ENCODE measurements at places on chromosomes 13 and 19.

GRCh38 chr13:30744681-30745077 lies 9.3 kb downstream of the ALOX5AP start:
- no peak for DNase-seq

DNA sequence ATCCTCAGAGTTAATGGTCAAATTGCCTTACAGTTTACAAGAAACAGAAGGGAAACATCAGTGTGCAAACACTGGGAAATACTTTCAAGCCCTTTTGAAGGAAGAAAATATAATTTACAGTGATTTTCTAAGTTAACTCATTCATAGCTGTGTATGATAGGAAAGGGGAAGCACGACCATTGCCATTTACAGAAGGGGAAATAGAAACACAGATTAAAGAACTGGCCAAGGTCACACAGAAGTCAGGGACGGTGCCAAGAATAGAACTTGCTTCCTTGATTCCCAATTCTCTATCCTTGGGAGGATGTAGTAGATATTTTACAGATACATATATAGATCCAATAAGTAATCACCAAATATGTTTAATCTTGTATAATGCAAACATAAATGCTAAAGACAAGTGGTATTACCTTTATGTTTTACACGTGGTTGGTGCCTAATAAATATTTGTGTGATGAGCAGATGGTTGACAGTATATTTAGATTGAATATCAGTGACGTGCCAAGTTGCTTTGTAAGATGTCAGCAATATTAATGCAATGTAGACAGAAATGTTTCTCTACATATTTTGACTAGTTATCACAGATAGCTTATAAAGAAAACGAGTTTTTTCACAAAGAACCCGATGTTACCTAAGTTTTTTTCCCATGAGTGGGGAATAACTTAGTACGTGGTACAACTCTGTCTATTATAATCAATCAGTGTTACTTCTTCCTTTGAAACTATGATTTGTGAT lies 73.1 kb downstream of the FLT1 start:
- no peak for DNase-seq

- no peak for DNase-seq
These were observed 90.4 kb upstream of the PEG3 start for GRCh38 chr19:56930647-56931535.

GRCh38 chr19:11887234-11887610 lies 360 bp upstream of the ZNF69 start:
- no peak for DNase-seq

DNA sequence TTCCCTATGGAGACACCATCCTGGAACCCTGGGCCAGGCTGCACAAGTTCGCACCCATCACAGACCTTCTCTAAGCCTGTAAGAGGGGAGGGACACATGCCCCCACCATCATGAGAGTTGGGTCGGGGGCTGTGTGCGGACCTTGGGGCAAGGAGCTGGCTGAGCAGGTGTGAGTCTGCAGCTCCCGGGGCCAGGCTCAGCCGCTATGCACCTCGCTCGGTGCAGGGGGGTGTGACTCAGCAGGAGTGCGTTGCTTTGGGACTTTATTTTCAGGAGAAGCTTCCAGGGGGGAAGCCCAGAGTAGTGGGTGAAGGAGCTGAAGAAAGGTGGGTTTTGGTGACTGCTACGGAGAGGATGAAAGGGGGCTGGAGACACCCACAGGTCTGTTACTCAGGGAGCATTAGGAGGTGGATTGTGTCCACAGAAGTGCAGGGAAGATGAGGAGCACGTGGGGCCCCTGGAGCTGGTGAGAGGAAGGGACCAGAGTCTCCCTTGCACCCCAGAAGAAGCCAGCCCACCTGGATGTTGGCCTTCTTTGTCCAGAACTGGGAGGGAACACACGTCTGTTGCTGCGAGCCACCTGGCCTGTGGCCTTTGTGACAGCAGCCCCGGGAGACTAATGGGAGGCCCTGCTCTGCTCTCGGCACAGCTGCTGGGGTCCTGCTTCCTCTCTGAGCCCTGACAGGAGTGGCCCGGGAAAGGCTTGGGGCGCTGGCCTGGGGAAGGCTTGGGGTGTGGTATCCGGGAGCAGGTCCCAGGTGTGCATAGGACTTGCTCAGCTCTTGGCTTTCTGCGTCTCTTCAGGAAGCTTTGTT lies 162.6 kb downstream of the TEX29 start:
- DNase-seq = peak; percentile 64

DNA sequence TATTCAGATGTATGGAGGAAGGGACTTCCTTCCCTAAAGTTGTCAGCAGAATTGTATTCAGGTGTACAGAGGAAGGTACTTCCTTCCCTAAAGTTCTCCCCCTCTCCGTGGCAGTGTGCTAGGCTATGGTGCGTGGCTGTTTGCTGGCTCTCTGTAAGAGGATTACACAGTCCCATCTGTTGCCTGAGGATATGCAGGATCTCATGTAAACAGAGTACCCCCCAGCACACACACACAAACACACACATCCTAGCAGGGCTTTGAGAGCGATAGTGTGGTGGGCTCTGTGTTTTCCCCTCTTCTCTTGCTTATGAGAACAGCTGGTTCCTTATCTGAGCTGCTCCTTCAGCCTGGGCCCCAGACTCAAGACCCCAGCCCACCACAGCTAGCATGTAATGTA lies 10.3 kb downstream of the NEK5 start:
- DNase-seq = no peak

- no peak for DNase-seq
These were observed 1200.6 kb downstream of the UQCRFS1 start for GRCh38 chr19:28012361-28012760.

- no peak for DNase-seq
These were observed 799.1 kb upstream of the SPRY2 start for GRCh38 chr13:81139987-81140386.

- no peak for DNase-seq
These were observed 89.0 kb upstream of the SLC7A1 start for GRCh38 chr13:29684441-29684840.

DNA sequence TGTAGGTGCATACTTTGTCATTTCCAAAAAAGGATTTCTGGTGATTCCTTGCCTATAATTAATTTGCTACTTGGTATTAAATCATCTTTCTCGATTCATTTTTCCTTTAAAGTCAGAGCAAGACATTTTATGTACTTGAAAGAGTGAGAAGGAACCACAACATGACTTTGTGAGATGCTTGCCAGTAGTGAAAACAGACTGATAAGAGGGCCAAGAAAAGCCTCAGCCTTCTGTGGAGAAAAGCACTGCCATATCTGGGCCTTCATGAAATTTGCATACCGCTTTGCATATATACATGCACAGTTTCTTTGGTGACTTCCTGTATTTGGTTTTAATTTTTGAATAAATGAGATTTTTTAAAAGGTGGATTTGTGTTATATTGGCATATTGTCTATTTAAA lies 128.4 kb downstream of the CDK8 start:
- DNase-seq = no peak

GRCh38 chr19:2952953-2953481 lies 8.2 kb upstream of the ZNF77 start:
- DNase-seq = no peak

DNA sequence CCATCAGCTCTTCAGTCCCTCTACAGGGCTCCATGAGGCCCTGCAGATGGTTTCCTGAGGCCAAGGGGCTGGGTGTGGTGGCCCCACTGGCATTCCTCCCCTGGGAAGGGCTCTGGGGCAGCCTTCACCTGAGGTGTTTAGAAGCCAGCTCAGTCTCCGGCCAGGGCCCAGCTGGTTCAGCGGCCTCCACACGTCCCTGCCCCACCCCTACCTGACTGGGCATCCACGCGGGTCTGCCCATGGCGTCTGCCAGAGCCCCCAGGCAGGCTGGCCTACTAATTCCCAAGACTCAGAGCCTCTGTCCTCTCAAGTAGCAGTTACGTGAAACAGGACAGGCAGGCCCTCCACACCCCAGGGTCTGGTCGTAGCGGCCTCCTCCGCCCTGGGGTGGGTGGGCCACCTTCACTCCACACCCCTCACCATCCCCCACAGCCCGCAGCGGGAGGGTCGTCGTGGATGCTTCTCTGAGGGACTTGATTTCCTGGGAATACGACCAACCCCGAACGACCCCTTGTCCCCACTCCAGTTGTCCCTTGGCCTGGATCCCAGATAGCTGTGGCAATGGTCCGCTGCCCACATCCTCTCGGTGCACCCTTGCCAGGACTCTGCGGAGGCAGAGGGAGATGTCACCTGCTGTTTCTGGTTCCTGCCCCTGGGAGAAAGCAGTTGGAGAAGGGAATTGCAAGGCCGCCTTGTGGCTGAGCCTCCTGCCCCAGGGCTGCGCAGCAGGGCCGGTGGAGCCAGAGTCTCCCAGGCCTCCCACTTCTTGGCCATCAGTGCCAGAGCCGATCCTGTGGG lies 24.3 kb downstream of the CAPN12 start:
- no peak for DNase-seq

GRCh38 chr13:91017669-91018053 lies 329.8 kb upstream of the MIR17HG start:
- DNase-seq = no peak

GRCh38 chr13:44906230-44906629 lies 83.0 kb downstream of the NUFIP1 start:
- DNase-seq = no peak

- peak; percentile 79 for DNase-seq
These were observed at the start of gene TMEM38A for GRCh38 chr19:16660763-16661479. TMEM38A (plus strand) TSS chr19:16661139; CDS start chr19:16661218, 79 bp downstream.

DNA sequence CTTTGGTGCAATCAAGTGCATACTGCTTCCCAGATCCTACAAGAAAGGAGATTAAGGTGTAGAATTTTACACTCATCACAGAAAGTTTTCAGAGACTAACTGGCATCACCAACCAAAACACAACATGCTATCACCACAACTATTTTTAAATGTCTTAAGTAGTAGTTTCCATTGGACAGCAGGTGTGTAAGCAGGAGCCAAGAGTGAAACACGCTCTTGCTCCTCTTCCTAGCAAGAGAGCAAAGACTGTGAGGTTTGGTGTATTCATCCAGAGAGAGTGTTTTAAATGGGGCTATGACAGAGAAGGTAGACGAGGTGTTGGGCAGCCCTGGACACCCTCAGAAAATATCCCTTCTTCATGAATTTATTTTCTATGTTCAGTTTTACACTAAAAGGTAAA lies 12.5 kb upstream of the LILRA4 start:
- no peak for DNase-seq

DNA sequence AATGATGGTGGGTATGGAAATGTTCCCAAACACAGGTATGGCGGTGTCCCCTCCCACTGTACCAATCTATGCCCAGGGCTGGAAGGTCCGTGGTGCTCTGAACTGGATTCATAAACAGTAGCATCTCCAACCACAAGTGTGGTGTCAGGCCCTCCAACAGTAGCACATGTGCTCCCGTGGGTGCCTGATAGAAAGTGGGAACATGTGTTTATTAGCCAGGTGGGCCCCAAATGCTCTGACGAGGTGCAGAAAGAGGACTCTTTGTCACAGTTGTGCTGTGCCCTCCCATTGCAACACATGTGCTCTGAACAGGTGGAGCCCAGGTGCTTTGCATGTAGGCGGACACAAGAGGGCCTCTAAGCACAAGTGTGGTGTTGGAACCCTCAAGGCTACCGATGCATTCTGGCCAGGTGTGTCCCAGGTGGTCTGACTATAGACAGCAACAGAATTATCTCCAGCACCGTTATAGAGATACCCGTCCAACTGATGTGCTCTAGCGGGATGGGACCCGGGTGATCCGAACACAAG lies 75.4 kb upstream of the ZNF30 start:
- DNase-seq = no peak

DNA sequence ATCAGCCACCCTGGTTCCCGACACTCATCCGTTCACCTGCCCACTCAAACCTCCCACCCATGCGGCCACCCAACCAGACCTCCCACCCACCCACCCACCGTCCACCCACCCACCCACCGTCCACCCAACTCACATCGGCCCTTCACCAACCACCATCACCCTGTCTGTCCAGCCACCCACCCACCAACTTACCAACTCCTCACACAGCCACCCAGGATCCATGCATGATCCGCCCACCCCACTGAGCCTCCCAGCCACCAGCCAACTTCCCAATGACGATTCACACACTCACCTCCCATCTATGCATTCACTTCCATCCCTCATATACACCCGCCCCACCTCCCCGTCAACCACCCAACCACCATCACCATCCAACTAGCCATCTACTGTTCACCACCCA lies 4.3 kb downstream of the JOSD2 start:
- no peak for DNase-seq

- DNase-seq = no peak
These were observed 39.1 kb upstream of the SLC7A9 start for GRCh38 chr19:32908641-32909190.

GRCh38 chr13:113917096-113917495 lies 53.2 kb upstream of the GAS6 start:
- DNase-seq = peak; percentile 70

DNA sequence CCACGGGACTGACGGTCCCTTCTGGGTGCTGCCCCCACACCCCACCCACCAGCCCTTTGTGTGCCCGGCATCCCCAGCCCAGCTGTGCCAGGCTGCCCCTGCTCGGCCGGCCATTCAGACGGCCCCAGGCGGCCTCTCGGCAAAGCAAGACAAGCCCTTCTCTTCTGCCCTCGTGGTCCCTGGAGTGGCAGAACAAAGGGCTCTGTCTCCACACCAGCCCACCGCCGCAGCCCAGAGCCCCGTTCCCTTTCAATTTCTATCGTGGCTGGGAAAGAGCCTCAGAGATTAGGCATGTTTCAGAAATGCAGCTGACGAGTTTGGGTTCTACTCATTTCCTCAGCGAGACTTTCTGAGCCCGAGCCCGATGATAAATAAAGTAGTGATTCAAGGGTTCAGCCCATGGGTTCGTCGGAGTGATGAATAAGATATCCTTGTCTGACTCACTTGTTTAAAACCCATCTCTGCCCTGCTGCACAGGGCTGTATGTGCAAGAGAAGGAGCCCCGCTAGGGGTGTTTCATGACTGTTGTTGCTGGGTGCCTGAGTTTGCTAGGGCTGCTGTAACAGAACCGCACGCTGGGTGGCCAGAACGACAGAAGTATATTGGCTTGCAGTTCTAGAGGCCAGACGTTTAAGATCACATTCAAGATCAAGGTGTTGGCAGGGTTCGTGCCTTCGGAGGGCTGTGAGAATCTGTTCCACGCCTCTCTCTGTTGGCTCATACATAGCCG lies 4.3 kb downstream of the MYO9B start:
- DNase-seq = peak; percentile 87

- DNase-seq = no peak
These were observed 40.5 kb upstream of the KCTD15 start for GRCh38 chr19:33756177-33756576.

GRCh38 chr13:30480292-30480950 lies 14.7 kb upstream of the HMGB1 start:
- no peak for DNase-seq
